SJSA1 (cell line): ENCODE measurements at places on chromosomes 6 and 20.

DNA sequence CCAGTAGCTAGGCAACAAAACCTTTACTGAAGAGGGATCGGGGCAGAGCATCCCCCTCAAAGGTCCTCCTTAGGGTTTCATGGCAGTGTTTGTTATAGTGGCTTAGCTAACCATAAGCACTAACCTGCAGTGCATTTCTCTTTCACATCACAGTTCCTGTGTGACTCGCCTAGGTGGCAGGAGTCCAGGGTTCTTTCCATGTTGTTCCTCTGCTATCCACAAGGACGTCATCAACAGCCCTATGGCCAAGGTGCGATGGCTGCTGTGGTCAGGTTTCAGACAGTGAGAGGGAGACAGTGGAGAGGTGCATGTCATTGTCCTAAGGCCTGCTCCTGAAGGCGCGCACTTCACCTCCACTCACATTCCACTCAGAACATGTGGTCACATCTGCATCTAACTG, 38.8 kb upstream of the FOXA2 start:
- no peak for DNase-seq

- no peak for DNase-seq
Observed at GRCh38 chr6:149064001-149064659, 253.4 kb upstream of the TAB2 start.

DNA sequence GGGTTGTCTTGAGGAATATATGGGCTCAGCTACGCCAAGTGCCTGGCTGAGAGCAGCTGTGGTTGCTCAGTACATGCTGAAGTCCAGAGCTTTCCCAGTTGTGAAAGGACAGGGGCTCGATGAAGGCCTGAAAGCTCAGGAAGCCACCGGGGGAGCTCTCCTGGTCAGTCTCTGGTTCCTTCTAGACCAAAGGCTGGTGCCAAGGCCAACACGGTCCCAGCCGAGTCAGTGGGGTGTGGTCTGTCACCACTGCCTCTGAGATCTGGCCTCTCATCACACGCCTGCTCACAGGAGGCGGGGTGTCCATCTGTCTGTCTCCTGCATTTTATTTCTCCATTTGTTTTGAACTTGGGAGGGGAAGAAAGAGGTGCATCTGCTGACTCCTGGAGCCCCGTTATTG, 4.9 kb upstream of the FAM83C start:
- no peak for DNase-seq

- no peak for DNase-seq
Observed at GRCh38 chr6:81561071-81561564, 191.4 kb downstream of the TENT5A start.

- DNase-seq, result peak; percentile 48
Observed at GRCh38 chr6:169190144-169190584, 63.5 kb downstream of the THBS2 start.

GRCh38 chr20:24316731-24317130, 152.7 kb upstream of the SYNDIG1 start:
- DNase-seq, result no peak

- no peak for DNase-seq
Observed at GRCh38 chr20:39871013-39871412, 818.0 kb downstream of the MAFB start.

- no peak for DNase-seq
Observed at GRCh38 chr6:130377371-130377770, 11.6 kb downstream of the TMEM200A start.

GRCh38 chr6:46961711-46962110, 40.0 kb upstream of the ADGRF5 start:
- no peak for DNase-seq

DNA sequence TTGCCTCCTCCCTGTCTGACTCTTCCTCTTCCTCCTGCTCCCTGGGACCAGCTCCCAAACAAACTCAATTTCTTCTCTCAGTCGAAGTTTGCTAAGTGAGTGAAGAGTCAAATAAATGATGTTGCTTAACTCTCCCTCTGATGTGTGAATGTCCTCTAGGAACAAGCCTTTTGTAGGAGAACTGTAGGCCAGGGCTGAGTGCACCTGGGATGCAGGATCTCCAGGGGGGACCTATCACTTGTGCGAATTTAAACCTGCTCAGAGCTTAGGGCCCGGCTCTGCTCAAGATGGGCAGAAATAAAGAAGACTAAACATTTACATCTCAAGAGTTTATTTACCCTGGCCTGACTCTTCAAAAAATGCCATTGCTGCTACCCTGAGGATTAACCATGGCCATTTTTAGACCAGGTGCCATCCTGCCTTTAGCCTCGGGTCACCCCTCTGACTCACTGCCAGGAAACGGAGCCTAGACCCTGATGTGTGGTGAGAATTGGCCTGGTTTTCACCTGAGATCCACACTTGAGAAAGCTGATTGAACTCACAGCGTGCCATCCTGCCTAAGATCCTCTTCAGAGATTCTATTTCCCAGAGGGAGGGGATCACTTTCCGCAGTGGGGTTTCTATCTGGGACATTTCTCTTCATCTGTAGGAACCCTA, 63.6 kb upstream of the CD93 start:
- DNase-seq, result peak; percentile 19

DNA sequence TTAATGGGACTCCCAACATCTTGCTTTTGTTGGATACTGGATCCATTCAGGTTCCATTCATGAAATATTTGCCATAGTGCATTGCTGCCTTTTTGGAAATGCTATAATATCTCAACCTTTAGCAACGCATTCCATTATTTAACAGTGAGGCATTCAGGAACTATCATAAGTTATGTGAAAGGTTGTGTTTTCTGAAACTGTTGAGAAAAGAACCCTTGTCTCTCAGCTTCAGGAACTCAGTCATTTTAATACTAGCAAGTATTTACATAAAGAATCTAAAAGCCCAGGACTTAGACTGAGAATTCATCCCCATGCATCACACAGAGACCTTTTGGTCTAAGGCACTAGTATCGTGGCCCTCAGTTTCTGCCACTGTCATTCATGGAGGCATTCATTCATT, 24.9 kb upstream of the SASH1 start:
- DNase-seq, result peak; percentile 64

DNA sequence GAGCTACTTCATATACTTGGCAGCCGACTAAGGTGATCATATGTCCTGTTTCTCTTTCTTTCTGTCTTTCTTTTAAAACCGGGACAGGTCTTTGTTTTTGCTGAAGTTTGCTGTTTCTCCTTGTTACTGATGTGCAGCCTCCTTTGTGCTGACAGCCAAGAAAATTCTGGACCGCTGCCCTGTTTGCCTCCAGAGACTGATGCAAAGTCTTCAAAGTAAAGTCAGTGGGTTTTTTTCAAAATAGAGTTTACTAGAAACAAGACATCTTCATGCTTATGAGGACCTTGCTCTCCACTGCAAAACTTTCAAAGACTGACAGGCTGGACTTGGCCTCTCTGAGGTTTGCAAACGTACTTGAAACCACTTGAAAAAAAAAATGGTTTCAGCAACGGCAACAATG, 510.5 kb upstream of the MAP3K7 start:
- no peak for DNase-seq

GRCh38 chr20:37346236-37346534, 245 bp downstream of the SRC start:
- DNase-seq, result no peak

GRCh38 chr6:46390153-46390876, 100.9 kb downstream of the RCAN2 start:
- no peak for DNase-seq

DNA sequence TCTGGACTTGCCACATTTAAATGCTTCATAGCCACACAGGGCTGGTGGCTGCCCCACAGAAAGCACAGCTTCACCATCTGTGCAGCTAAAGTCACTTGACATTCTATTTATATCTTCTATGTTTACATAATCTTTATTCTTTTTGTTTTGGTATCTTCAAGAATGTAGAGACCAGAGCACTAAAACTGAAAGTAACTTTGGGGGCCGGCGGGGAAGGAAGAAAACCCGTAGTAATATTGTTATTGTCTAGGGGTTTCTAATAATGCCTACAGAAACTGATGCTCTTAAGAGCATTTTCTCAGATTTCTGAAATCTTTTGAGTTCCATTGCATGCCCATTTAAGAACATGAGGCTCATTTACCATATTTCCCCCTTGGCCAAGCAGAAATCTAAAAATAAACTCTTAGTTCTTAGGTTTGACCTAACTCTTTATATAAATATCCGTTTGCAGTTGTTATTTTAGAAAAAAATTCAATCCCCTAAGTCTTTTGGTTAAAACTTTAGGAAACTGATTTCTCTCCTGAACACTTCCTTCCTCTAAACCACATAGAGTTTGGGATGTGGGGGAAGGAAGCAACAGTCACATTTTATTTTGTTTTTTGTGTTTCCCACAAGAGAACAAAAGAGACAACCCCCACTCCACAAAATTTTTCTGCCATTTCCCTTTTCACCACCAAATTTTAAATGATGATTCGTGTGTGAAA, 207.6 kb downstream of the OGFRL1 start:
- no peak for DNase-seq

GRCh38 chr6:39281312-39281980, 32.8 kb downstream of the KCNK17 start:
- no peak for DNase-seq

DNA sequence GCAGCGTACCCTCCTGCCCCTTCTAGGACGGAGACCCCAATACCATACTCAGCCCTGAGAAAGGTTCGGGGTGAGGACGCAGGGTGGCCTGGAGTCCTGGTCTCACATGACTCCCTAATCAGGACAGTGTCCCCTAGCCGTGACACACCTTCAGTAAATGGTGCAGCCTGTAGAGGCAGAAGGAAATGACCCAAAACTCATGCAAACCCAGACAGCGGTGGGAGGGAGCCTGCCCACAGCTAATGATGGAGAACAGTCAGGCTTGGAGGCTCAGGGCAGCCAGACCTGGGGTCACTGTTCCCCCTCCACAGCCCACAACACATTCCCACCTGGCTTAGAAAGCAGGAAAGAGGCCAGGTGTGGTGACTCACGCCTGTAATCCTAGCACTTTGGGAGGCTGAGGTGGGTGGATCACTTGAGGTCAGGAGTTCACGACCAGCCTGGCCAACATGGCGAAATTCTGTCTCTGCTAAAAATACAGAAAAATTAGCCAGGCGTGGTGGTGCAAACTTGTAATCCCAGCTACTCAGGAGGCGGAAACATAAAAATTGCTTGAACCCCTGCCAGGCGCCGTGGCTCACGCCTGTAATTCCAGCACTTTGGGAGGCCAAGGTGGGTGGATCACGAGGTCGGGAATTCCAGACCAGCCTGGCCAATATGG, 8.8 kb upstream of the HMGA1 start:
- DNase-seq, result no peak

DNA sequence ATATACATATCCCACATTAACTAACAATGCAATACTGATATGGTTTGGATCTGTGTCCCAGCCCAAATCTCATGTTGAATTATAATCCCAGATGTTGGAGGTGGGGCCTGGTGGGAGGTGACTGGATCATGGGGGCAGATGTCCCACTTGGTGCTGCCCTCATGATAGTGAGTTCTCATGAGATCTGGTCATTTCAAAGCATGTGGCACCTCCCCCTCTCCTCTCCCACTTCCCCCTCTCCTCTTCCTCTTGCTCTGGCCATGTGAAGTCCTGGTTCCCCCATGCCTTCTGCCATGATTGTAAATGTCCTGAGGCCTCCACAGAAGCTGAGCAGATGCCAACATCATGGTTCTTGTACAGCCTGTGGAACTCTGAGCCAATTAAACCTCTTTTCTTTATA, 71.2 kb downstream of the FYN start:
- no peak for DNase-seq

- DNase-seq, result peak; percentile 78
Observed at GRCh38 chr6:84976526-84977362, 212.3 kb upstream of the TBX18 start.

DNA sequence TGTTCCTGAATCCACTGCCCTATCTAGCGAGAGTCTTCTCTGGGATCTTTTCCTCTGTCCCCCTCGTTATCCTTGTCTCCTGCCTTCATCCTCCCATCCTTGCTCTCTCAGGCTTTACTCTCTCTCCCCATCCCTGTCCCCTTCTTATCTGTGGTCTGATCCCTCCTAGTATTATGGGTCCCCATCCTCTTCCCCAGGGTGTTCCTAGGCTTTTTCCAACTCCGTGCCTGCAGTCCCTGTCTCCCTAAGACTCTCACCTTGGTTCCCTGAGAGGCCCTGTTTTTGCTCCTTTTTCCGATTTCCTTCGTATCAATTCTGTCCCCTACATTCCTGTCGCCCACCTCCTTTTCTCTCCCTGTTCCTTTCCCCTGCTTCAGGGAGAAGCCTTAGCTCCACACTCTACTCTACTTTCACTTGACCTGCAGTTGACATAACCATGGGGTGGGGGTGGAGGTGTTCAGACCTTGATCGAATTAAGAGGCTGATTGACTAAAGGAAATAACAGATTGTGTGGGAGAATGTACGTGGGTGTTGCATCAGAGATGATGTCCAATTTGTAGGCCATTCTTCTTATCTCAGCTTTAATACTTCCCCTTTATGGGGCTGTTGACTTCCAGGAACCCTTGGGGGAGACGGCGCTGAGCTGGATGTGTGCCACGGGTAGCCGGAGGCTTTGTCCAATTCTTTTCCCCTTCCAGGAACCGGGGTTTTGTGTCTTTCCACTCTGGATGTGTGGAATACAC, 905 bp downstream of the PPARD start:
- no peak for DNase-seq

GRCh38 chr6:156816505-156816904, 39.3 kb downstream of the ARID1B start:
- no peak for DNase-seq

GRCh38 chr6:22102671-22103070, 194.2 kb downstream of the PRL start:
- no peak for DNase-seq

GRCh38 chr6:50815436-50816114, 3.1 kb upstream of the TFAP2B start:
- DNase-seq, result peak; percentile 28

- no peak for DNase-seq
Observed at GRCh38 chr6:23413327-23414050, 712.5 kb upstream of the NRSN1 start.

- no peak for DNase-seq
Observed at GRCh38 chr6:160798625-160799024, 96.6 kb downstream of the PLG start.

DNA sequence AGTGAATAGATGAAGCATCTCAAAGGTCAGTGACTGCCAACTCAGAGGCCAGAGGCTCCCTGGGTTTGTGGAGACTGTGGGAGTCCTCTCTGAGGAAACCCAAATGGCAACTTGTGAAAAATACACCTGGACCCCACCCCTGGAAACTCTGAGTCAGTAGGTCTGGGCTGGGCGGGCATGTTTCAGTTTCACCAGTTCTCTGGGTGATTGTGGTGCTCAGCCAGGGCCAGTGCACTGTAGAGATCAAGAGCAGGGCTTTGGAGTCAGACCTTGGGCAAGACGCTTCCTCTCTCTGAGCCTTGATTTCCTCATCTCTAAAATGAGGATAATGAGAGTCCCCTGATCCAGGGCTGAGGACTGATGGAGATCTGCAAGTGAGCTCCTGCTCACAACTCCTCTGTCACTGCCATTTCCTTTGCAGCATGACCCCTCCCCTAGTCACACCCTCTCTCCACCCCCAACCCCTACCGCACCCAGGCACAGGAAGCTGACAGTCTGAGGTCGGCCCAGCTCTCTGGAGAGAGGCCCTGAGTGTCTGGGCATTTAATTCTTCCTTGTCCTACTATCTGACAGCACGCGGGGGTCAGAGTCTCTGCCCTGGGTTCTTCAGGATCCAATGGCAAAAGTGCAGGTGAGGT, 5.1 kb downstream of the DEF6 start:
- DNase-seq, result no peak
